GOT3 (cell line): ENCODE measurements at places on chromosomes 16 and 17.

- DNase-seq = no peak
Measured at GRCh38 chr16:66141885-66142284, 224.6 kb upstream of the CDH5 start.

GRCh38 chr16:13435415-13435814 lies 484.5 kb upstream of the ERCC4 start:
- no peak for DNase-seq

DNA sequence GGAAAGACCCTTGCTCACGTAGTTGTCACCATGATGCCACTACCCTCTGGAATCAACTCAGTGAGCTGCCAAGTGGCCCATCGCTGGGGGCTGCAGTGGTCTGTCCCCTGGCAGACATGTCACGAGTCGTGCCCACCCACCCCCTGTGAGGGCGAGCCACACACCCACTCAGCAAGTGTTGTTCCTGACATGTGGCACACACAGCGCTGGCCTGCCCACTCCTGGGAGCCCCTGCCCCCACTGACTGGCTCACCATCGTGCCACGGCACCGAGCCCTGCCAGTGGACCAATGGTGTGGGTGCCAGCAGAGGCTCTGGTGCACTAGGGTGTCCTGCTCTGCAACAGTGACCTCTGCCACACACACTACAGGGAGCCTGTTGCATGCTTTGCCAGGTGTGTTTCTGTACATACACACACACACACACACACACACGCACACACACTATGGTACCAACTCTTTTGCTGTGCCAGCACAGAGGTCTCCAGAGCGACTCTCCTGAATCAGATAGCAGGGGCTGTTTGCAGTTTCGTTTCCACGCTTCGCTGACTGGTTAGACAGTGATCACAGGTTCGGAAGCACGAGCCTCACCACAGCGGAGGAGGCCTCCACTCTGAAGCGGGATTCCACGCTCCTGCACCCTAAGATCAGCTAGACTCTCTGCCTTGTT lies 7.7 kb downstream of the RTN4RL1 start:
- no peak for DNase-seq

DNA sequence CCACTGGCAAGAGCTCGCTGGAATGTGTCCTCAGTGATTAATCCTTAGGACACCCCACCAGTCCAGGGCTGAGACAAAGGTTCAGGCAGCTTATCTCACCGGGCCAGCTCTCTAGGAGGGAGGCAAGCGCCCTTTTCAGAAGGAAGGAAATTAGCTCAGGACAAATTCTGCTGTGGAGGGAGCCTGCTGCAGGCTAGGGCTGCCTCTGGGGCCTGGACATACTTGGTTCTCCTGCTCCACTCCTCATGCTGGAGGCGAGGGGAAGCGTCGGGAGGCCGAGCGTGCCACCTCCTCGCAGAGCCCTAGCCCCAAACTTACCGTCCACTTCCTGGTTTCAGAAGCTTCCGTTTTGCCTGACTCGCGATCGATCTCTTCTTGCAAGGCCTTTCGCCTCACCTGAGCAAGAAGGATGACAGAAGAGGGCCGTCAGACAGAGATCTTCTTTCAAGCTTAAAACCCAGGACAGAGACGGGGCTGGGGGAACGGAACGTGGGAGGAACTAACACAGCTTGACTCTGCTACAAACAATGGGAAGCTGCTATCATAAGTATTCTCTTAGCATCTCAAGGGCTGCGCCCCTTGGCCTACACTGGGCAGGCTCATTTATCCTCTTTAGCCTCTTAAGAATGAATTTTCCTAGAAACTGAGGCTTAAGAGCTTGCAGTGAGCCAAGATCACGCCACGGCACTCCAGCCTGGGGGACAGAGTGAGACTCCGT lies 7.7 kb downstream of the KNOP1 start:
- no peak for DNase-seq

GRCh38 chr17:61397086-61397842 lies 2.4 kb upstream of the TBX2 start:
- DNase-seq = no peak

DNA sequence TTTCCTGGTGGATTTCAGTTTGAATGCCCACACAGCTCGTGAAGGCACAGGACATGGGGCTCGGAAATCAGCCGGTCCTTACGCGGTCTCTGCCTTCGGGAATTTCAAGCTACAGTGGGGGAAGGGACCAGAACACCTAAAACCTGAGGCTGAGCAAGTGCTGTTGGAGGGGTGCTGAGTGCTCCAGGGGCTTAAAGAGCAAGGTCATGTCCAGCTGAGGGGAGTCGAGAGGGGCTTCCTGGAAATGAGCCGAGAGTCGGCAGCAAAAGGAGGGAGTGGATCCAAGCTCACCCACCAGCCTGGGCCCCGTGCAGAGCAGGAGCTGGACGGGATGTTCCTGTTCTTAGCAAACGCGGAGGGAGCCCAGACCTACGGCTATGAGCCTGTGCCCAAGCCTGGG lies 73.2 kb upstream of the RPL38 start:
- no peak for DNase-seq

DNA sequence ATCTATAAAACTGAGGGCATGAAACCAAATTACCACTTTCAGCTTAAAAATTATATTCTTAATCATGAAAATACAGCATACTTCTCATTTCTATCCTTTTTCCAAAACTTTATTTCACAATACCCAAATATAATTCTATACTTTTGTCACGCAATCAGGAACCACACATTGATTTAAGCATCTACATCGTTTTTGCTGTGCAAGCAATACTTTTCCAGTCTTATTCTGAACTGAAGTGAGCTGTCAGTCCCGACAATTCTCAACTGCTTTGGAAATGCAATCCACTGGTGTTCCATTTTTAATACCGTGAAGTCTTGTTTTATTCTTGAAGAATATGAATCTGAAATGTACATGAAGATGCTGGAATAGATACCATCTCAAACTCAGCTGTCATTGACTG lies 60.1 kb upstream of the NOL11 start:
- no peak for DNase-seq

DNA sequence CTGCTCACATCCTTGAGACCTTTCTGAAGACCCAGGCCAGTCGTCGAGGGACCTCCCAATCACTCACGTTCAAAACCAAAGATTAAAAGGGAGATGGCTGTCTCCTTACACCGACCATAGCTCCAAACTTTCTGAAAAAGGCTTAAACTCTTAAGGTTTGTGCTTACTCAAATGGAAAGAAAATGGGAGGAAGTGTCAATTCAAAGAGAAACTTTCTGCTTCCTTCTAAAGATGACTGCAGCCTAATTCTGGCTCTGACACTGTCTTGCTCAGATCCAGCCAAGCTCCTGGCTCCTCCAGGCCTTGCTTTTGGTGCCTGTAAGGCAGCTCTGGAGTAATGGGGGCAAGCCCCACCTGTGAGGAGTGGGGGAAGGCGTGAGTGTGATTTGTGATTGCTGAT lies 54.9 kb upstream of the WSB1 start:
- DNase-seq = no peak

DNA sequence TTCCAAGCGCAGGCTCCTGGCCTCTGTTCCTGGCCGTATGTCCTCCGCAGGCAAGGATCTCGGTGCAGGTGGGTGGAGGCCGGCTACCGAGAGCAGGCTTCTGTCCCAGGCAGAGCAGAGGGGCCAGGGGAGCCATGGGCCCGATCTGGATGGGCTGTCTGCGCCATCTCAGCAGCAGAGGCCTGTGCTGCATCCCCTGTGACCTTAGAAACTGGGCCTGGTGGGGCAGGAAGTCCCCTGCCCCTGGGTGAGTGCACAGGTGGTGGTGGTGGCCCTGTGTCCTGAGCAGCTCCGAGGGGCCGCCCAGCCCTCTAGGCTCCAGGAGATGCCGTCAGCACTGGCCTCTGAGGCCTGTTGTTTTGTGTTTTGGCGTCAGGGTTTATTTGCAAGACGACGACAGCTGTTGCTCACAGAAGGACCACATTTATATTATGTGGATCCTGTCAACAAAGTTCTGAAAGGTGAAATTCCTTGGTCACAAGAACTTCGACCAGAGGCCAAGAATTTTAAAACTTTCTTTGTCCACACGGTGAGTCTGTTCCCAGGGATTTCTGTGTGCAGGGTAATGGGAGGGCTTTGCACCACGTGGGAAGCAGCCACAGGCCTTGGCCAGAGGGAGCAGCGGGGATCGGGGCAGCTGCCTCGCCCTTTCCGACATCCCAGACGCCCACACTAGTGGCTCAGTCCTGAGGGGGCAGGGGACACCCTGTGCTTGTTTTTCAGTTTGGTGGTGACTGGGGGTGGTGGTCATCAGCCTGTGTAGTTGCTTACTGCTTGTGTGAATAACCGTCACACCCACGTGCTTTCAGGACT lies 59.1 kb downstream of the PDPK1 start:
- no peak for DNase-seq

DNA sequence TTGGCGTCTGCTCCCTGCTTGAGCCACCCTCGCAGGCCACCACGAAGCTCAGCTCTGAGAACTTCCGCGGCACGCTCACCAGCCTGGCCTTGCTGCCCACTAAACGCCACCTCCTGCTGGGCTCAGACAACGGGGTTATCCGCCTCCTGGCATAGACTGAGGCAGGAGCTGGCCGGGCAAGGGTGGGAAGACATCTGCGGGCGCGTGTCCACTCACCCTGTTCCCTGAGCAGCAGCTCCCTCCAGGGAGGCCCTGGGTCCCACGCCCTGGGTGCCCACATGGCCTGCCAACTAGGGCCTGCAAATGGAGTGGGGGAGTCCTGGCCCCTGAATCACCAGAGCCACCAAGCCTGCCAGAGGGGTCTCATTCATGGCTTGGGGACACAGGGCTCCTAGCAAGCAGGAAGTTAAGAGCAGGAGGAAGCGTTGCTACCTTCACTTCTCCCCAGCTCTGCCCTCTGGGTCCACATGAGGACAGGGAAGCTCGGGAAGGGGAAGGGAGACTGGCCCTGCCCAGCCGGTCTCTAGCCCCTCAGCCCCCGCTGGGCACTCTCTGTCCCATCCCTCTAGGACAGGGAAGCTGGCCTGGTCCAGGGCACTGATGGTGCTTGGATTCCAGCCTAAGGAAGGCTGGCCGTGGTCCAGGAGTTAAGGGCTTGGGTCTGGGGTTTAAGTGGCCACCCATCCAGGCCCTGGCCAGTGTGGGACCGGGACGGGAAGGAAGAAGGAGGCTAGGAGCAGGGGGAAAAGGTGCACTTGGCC lies 5.0 kb upstream of the SERPINF2 start:
- no peak for DNase-seq

DNA sequence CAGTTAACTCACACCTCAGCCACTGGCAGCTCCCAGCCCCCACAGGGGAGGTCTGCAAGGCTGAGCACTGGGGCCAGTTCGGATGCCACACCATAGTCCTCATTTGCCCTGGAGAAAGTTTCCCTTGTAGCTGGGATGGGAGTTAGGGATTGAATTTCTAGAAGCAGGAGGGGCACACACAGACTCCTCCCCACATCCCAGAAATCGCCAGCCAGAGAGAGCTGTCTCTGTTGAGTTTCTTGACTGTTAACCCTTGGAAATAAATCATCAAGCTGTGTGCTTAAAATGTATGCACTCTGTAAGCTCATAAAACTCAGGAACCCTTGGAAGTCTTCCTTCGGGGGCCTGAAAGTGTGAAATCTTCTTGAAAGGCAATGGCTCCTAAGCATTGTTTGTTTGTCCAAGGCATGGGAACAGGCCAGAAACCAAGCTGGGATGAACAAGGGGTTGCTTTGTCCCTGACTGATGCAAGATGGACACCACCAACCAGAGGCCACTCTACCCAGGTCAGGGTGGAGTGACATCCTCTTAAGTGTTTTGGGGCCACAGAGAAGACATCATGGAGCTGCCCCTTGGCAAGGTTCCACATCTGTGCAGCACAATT lies 394 bp upstream of the PRM3 start:
- DNase-seq = no peak
